ENCODE measurements at places on chromosomes 5 and 9. TPM values are rescaled to one million over a fixed set of nuclear protein-coding genes. Genes with fewer than 3 reads are reported as not detected.

- no peak overlapping the region for H3K27ac ChIP-seq
- peak; percentile 79 for DNase-seq
- H3K4me3 ChIP-seq, result no peak overlapping the region
- no peaks in the 10 kb centered on the region for H3K36me3 ChIP-seq
- peaks cover 4% of the 10 kb centered on the region for H3K4me1 ChIP-seq
- H3K27me3 ChIP-seq, result no peaks in the 10 kb centered on the region
Observed at GRCh38 chr5:31232273-31232888, 38.9 kb downstream of the CDH6 start.

- peaks cover 7% of the 10 kb centered on the region for H3K4me1 ChIP-seq
- H3K27ac ChIP-seq, result no peak overlapping the region
- peaks cover 41% of the 10 kb centered on the region for H3K36me3 ChIP-seq
- no peaks in the 10 kb centered on the region for H3K27me3 ChIP-seq
- DNase-seq, result no peak
- no peak overlapping the region for H3K4me3 ChIP-seq
Observed at GRCh38 chr9:120524863-120525262, 55.1 kb downstream of the CDK5RAP2 start.

GRCh38 chr5:174708476-174709207, 15.7 kb upstream of the MSX2 start:
- H3K36me3 ChIP-seq, result no peaks in the 10 kb centered on the region
- H3K4me1 ChIP-seq, result no peaks in the 10 kb centered on the region
- no peak overlapping the region for H3K27ac ChIP-seq
- no peak overlapping the region for H3K4me3 ChIP-seq
- no peaks in the 10 kb centered on the region for H3K27me3 ChIP-seq

Gene C5orf63
- 1.5 TPM for total RNA-seq

GRCh38 chr5:107578051-107578635, 92.6 kb downstream of the EFNA5 start:
- H3K27ac ChIP-seq, result peak overlapping the region; percentile 88
- no peak for DNase-seq
- H3K36me3 ChIP-seq, result no peaks in the 10 kb centered on the region
- H3K27me3 ChIP-seq, result no peaks in the 10 kb centered on the region
- peak overlapping the region; percentile 16 for H3K4me3 ChIP-seq

Gene PKD2L2
- total RNA-seq, result not detected

Gene LCN15
- total RNA-seq, result not detected

- no peaks in the 10 kb centered on the region for H3K36me3 ChIP-seq
- no peaks in the 10 kb centered on the region for H3K4me1 ChIP-seq
- no peak for DNase-seq
- no peak overlapping the region for H3K27ac ChIP-seq
- no peak overlapping the region for H3K4me3 ChIP-seq
- H3K27me3 ChIP-seq, result no peaks in the 10 kb centered on the region
Observed at GRCh38 chr5:43635374-43635773, 32.4 kb downstream of the NNT start.

Gene ADCY2
- total RNA-seq, result 1.2 TPM

Gene ZNF883
- total RNA-seq, result 11.5 TPM

Gene OBP2B
- total RNA-seq, result not detected

DNA sequence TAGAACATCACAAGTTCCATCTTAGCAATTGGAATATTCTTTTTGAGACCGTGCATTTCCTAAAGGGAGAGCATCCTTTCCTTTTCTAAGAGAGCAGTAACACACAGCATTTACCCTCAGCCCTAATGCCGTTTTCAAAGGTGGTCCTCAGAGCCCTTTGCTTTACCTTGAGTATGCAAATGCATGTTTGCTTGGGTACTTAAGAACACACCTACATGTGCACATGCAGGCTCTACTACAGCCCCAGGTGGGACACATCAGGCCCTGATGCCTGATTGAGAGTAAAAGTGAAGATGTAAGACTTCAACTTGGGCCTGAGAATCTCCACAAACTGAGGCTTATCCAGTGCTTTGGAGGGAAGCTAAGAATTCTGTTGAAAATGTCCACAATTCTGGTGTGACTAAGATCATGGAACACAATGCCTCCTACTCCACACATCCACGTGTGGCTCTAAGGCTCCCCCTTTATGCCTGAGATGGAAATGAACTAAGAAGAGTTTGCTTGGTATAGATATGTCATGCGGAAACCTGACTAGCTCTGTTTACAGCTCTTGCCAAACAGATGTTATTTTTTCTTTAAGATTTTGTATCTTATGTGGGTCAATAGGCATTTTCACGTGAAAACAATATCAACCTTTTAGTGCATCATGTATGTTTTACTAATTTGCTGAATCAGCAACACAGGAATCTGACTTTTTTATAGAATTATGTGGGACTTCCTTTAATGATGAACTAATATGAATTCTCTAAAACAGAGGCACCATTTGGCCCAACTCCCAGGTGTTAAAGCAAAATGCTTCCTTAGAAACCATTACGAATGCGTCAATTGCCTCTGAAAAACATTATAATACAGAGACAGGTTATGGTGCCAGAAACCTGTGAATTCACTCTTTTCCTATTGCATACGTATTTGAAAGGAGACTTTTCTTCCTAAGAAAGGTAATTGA, 48.9 kb upstream of the SLC2A8 start:
- no peak for DNase-seq
- H3K36me3 ChIP-seq, result no peaks in the 10 kb centered on the region
- no peaks in the 10 kb centered on the region for H3K27me3 ChIP-seq
- H3K27ac ChIP-seq, result no peak overlapping the region
- no peak overlapping the region for H3K4me3 ChIP-seq

Gene FBN2
- total RNA-seq, result 113 TPM

DNA sequence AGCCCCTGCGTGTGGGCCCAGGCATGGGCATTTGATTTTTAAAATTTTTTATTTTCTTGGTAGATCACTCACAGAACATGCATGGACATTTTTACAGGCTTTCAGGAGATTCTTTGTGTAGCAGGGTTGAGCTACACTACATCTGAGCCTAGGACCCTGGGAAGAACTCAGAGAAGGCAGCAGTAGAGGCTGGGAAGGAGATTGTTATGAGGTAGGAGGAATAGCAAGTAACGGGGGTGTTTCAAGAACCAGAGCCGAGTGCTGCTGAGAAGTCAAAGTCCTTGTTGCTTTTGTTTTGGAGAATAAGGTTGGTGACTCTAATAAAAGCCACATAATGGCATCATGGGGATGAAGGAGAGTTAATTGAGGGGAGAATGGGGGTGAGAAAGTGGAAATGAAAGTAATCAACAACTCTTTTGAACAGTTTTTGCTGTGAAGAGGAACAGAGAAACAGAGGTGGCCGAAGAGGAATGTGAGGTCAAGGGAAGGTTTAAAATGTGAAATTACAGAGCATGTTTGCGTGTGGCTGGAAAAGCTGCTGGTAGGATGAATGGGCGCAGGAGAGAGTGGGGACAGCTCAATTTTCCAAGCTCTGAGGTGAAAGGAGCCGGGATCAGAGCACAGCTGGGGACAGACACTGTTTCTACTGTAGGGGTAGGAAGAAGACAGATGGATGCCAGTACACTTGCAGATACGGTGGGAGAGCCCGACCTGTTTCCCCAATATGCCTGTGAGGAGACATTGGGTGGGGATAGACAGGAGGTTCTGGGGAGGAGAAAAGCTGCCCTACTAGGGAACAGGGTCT, 4.7 kb upstream of the PDLIM7 start:
- H3K36me3 ChIP-seq, result no peaks in the 10 kb centered on the region
- no peak overlapping the region for H3K4me3 ChIP-seq
- H3K27ac ChIP-seq, result no peak overlapping the region
- no peak for DNase-seq

DNA sequence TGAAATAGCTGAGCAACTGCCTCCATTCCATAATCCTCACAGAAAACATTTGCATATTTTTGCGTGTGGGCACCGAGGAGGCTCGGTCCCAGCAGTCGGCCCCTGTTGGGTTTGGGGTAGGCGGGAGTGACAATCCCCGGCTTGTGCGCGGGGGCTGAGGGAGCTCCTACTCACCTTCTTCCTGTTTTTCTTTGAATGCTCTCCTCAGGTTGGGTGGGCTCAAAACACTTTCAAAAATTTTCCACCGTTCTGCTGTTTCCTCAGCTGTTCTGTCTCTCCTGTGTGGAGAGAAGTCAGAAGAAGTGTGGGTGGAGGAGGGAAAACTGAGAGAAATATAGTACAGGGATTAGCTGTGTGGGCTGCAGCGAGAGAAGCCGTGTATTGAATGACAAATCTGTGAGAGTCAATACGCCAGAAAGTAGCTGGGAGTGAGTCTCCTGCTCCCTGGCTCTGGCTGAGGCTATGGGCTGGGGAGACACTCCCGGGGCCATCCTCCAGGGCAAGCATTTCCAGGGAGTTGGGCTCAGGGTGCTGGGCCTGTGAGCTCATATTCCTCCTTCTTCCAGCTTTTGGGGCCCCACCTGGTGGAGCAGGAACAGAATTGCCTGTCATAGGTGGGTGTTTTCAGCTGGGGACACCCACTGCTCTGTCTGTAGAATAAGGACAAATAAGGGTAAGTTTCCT, 84.7 kb downstream of the CMYA5 start:
- DNase-seq, result peak; percentile 74
- no peaks in the 10 kb centered on the region for H3K27me3 ChIP-seq
- H3K27ac ChIP-seq, result no peak overlapping the region
- no peaks in the 10 kb centered on the region for H3K36me3 ChIP-seq
- H3K4me1 ChIP-seq, result no peaks in the 10 kb centered on the region

DNA sequence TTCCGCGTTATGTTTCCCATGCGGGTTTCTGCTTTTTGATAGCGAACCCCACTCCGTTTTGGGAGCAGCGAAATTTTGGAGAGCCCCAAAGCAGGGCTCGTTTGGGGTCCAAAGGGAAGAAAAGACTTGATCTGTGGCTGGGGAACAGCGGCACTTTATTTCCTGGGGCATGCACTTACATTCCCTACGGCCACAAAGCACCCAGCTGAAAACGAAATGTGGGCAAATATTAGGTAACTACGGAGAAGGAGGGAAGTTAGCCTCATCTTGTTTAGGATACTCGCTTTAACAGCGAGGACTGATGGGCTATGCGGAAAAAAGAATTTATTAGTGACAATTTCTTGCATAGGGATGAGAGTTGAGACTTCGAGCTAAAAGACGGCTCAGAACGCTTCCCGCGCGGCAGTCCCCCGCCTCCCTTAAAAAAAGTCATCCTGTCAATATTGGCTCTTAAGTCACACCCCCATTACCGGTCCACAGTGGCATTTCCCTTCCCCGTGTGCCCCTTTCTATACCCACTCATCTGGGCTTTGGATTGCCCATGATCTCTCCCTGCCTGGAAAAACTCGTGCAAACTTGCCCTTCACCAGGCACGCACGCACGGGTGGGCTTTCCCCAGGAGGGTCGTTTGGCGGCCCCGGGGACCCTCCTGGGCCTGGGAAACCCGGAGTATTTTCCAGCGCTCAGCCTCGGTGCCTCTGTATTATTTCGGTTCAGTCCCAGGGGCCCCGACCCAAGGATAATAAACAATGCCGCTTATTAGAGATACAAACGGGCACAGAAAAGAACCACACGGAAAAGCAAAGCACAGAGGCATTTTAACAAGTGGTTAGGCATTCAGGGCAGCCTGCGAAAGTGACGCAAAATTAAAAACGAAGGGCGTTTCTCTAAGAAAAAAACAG, 35.8 kb upstream of the NFIB start:
- no peaks in the 10 kb centered on the region for H3K36me3 ChIP-seq
- peak overlapping the region; percentile 46 for H3K4me3 ChIP-seq
- peak; percentile 31 for DNase-seq
- H3K27ac ChIP-seq, result no peak overlapping the region
- peaks cover 99% of the 10 kb centered on the region for H3K27me3 ChIP-seq

DNA sequence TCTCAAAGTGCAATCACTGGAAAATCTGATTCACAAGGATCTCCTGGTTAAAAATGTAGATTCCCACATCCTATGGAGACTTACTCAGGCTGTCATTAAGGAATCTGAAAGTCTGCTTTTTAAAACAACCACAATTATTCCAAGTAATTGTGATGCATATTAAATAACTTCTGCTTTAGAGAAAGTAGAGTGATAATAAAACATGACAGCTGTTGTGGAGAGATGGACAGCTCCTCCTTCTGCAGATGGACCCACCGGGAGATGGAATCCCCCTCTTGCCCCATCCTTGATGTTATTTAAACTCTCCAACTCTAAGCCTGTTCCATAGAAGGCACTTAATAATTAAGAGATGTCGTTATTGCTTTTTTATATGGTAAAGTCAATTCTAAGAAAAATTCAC, 802.2 kb downstream of the CDH12 start:
- no peak overlapping the region for H3K4me3 ChIP-seq
- no peak for DNase-seq
- H3K36me3 ChIP-seq, result no peaks in the 10 kb centered on the region
- H3K4me1 ChIP-seq, result peaks cover 12% of the 10 kb centered on the region
- no peaks in the 10 kb centered on the region for H3K27me3 ChIP-seq
- H3K27ac ChIP-seq, result no peak overlapping the region

DNA sequence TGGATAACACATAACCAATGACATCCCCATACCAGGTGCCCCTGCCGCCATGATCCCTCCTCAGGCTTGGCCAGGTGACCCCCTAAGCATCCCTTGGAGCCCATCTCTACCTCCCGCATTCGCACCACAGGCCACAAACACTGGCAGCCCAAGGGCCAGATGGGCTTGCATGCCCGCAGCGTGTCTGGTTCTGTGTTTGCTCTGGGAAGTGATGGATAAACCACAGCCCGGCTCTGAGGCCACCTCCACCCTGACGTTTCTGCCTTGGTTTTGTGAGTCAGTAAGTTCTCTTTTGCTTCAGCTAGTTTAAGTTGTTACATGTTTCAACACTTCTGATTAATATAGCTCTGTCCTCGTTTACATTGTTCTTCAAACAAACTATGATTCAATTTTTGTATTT, 172.4 kb upstream of the PHYKPL start:
- H3K27ac ChIP-seq, result no peak overlapping the region
- H3K4me1 ChIP-seq, result no peaks in the 10 kb centered on the region
- DNase-seq, result no peak
- H3K36me3 ChIP-seq, result no peaks in the 10 kb centered on the region
- H3K4me3 ChIP-seq, result no peak overlapping the region

- peak; percentile 23 for DNase-seq
- H3K4me1 ChIP-seq, result peaks cover 22% of the 10 kb centered on the region
- no peak overlapping the region for H3K27ac ChIP-seq
Observed at GRCh38 chr9:132410642-132411041, 631 bp downstream of the CFAP77 start.

Gene HACD4
- total RNA-seq, result 1.2 TPM

DNA sequence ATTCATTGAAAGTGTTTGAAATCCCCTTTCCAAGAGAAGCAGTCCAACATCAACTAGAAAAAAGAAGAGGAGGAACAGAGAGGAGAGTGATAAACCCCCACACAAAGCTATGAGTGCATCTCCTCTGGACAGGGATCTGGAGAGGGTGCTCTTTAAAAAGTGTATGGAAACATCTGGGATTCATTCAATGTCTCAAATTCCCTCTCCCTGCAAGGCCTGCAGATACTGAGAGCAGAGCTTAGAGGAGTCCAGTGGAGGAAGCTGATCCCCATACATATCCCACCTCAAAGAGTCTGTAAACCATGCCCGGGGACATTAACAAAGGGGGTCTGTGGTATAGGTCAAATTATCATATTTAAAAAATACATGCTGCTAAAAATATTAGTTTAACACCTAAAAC, 2.2 kb downstream of the SPOCK1 start:
- DNase-seq, result no peak
- H3K36me3 ChIP-seq, result no peaks in the 10 kb centered on the region
- H3K27ac ChIP-seq, result no peak overlapping the region
- peaks cover 44% of the 10 kb centered on the region for H3K27me3 ChIP-seq

Gene TYRP1
- total RNA-seq, result 0.75 TPM

GRCh38 chr9:72589667-72590521, 68.5 kb downstream of the TMC1 start:
- no peaks in the 10 kb centered on the region for H3K27me3 ChIP-seq
- DNase-seq, result peak; percentile 4
- no peak overlapping the region for H3K4me3 ChIP-seq
- no peak overlapping the region for H3K27ac ChIP-seq

All from neural progenitor cell (in vitro differentiated cells).